NCI-H748 treated with DMSO at 0.1 percent for 48 hours (cell line): ENCODE measurements at places on chromosomes 2 and 18.

DNA sequence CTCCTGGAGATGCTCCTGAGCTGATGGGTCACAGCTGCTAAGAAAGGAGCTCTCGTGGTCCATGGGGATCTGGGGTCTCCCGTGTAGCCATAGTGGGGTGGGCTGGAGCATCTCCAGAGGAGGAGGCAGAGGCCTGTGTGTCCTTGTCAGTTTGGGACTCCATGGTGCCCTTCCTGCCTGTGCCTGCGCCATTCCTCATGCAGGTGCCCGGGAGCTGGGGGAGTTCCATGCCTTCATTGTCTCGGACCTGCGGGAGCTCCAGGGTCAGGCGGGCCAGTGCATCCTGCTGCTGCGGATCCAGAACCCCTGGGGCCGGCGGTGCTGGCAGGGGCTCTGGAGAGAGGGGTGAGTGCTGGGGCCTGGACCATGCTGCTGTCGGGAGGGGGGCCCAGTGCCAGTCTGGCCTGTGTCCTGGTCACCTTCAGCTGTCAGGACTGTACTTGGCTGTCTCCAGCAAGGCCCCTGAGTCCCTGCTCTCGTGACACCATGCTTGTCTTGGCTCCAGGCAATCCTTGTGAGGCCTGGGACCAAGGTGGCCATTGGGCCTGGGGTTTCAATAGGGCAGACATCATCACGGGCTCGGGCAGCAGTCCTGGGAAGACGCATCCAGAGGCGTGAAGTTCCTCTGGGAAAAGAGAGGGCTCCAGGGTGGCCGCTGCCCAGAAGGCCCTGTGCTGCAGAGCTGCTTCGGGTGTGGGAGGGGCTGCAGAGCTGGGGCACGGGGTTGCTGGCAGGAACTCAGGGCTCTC is 7.3 kb downstream of the CAPN10 start:
- no peak for DNase-seq

GRCh38 chr2:32702303-32703064 is 74.6 kb downstream of the TTC27 start:
- no peak for DNase-seq

GRCh38 chr2:179861416-179862067 is at the start of gene ZNF385B:
Gene ZNF385B (minus strand): TSS chr2:179861612.
- DNase-seq = peak; percentile 70

- no peak for DNase-seq
Observed at GRCh38 chr2:20992201-20992711, 51.6 kb downstream of the APOB start.

DNA sequence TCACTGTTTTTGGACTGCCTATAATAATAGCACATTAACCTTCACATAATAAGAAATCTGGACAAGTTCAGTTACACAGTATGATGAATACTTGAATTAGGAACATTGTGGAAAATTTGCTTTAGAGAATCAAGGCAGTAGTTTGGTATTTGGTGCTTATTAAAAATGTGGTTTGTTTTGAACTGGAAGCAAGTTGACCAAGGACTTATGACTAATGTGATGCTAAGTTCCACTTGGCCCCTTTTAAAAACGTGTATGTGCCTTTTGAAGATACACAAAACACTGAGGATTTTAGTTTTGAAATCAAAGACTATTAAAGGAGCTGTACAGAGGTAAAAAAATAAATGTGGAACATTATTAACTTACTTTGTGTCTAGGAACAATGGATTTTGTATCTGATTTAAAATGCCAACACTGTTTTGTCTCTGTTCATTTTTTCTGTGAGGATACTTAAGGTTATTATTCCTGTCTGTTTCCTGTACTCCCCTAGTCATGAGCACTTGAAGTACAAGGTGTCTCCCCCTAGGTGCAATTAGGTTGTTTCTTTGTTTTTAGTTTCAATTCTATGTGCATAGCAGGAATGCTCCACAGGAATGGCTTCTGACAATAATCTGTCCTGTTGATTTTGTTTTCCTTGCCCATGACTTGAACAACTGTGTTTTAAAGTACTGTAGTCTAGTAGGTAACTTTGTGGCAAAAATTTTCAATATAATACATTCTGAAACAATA is 49.6 kb upstream of the PTH2R start:
- no peak for DNase-seq

GRCh38 chr18:72104851-72105250 is 439.3 kb downstream of the CBLN2 start:
- DNase-seq = no peak

- DNase-seq = no peak
Observed at GRCh38 chr2:68805025-68805424, 66.2 kb downstream of the BMP10 start.
